ENCODE measurements at places on chromosomes 16 and 17.

GRCh38 chr16:29743827-29744531, 1.8 kb downstream of the C16orf54 start:
- DNase-seq, result no peak

DNA sequence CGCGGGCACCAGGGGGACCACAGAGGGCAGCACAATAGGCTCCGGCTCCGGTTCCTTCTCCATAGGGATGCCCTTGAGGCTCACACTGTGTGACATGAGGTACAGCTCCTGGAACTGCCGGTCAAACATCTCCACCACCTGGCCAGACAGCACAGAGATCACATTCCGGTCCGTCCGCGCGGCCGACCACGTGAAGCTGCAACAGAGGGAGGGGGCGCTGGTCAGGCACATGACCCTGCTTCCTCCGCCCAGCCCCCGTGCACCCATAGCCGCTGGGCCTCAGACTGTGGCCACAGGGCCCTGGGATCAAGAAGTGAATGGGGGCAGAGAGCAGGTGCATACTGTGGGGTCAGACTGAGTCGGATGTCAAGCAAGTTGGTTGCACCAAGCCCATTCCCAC, 25.9 kb downstream of the FAM83G start:
- no peak for DNase-seq

DNA sequence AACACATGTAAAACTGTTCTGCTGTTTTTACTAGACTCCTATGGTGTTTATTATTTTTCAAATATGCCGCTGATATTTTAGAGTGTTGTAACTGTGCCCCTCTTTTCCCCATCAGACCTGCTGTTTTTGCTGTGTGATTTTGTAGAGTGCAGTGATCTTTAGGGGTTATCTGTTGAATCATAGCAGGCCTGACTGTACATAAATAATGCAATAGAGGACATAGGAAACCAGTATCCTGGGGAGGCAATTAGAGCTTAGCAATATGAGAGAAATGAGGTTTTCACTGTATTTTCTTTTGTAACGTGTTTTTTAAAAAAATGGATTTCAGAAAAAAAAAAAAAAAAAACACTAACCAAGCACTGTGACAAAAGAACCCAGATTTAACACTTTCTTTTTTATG, 662.2 kb downstream of the TOX3 start:
- DNase-seq, result no peak

DNA sequence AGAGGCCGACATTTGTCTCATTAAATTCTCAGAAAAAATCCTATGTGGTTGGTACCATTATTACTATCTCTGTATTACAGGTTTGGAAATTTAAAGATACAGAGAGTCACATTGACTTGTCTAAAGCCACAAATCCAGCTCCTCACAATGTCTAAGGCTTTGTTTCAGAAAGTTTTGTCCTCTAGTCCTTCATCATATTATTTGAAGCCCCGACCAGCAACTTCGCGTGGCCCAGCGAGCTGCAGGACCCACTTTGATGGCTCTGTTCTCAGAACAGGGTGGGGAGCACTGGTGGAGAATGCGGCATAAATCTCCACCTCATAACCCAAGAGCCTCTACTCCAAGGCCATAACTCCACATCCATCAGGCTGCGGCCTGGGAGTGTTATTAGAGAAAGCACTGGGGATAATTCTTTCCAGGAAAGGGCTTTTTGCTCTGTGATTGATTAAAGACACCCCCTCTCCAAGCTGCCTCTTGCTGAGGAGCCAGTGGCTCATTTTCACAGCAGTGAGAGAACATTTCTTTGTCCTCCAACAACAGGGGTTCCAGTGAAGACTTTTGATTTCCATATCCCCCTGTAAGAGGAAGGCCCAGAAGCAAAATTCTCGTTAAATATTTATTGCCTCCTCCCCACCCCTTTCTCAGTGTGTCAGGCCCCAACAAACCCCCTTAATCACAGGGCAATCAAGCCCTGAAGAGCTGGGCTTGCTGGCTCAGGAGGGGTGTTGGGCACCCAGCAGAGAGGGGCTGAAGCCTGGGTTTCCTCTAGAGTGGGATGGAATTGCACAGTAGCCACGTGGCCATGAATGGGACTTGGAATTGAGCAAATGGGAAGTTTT, 113.7 kb upstream of the CDH11 start:
- DNase-seq, result no peak

- DNase-seq, result no peak
Measured at GRCh38 chr17:70675070-70675590, 505.8 kb downstream of the KCNJ2 start.

DNA sequence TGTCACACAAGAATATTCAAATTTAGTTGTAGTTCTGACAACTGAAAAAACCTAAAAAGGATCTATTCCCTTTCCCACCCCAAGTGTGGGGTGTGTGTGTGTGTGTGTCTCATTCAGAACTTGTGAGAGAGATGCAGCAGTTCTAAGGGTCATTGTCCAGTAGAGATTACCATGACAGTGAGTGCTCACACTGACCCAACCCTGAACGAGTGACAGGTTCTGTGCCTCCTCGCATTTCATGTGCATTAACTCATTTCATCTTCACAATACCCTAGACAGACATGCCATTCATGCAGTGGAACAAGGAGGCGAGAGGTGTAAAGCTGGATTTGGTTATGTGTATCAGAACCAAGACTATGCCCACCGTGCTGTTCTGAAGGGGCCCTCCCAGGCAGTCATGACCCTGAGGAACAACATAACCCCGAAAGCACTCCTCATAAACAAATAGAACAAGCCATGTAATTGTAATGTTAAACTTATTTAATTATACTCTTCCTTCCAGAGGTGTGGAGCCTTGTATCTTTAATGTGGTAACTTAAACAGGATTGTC, 102.1 kb downstream of the CLEC16A start:
- no peak for DNase-seq

DNA sequence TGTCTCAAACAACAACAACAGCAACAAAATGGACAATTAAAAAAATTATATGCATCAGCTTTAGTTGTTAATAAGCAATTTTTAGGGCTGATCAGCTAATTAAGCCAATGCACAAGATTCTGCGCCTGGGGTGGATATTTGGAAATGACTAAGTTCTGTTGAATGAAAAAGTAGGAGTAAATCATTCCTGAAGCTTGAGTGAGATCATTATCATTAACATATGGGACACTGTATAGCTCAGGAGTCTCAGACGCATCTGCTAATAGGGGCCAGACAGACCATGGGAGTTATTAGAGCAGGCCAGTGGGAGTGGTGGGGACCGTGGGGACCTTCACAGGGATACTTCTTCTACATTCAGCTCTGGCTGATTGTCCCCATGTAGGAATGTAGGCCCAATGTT, 22.8 kb downstream of the IRX5 start:
- DNase-seq, result no peak

GRCh38 chr16:22050963-22051362, 41.4 kb upstream of the VWA3A start:
- DNase-seq, result no peak

GRCh38 chr16:84528322-84528721, 23.9 kb upstream of the MEAK7 start:
- no peak for DNase-seq

- DNase-seq, result peak; percentile 34
Measured at GRCh38 chr17:72560303-72561247, 439.8 kb downstream of the SOX9 start.

DNA sequence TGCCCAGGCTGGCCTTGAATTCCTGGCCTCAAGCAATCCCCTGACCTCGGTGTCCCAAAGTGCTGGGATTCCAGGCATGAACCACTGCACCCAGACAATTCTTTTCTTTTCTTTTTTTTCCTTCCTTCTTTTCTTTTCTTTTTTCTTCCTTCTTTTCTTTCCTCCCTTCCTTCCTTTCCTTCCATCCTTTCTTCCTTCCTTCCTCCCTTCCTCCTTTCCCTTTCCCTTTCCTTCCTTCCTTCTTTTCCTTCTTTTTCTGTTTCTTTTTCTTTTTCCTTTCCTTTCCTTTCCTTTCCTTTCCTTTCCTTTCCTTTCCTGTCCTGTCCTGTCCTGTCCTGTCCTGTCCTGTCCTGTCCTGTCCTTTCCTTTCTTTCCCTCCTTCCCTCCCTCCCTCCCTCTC, 44.6 kb downstream of the PLCG2 start:
- DNase-seq, result no peak

GRCh38 chr17:692116-692515, 22.5 kb downstream of the VPS53 start:
- DNase-seq, result peak; percentile 91

DNA sequence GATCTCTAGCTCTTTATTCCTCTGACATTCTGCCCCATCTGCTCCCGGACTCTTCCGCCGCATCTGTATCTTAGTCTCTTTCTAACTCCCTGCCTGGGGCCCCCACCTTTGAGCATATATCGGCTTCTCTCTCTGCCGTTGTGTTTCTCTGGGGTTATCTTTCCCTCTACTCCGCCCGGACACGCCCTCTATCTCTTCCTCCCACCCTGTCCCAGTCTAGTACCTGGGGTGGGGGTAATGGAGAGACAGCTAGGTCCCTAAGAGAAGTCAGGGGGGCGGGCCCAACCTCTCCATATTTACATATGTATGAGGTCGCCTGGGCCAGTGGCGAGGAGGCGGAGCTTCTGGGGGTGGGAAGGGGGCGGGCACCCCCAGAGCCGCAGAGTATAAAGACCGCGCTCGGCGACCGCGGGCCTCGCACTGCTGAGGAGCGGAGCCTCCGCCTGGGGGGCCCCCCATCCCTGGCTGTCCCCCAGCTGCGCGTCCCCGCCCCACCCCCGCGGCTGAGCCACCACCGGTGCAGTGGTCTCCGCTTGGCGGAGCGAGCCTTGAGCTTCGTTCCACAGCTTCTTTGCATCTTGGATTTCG, at the start of gene ATP1B2:
ATP1B2 (plus strand) TSS at position 418 of the 588 bp plus-strand sequence. CDS start 593 bp downstream, outside the sequence.
- no peak for DNase-seq
